ENCODE measurements at places on chromosomes 3 and 15. TPM values are rescaled to one million over a fixed set of nuclear protein-coding genes. Genes with fewer than 3 reads are reported as not detected.

- DNase-seq = no peak
Measured at GRCh38 chr3:14823910-14824629, 5.3 kb downstream of the FGD5 start.

GRCh38 chr3:40267937-40268724 is 41.4 kb upstream of the EIF1B start:
- no peak for DNase-seq

DNA sequence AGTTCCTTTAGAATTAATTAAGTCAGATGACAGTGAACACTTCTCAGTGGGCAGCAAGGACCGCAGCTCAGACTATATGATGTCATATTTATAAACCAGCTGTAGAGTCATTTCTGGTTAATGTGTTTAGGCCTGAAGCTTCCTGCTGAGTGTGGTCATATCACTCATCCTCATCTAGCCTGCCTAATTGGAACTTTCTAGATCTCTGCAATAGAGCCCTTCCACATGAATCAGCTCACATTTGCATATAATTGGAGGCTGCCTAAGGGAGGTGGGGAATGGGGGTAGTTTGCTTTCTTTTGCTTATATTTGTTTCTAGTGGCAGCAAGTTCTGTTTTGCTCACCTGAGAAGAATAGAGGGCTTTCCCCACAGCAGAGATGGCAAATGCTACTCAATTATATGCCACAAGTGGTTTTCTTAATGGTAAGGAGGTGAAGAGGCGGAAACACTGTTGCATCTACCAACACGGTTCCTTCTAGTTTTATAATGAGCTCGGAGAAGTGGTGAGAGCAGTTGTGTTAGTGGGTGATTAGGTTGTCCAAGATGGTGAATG is 148.1 kb downstream of the KLHL25 start:
- DNase-seq = no peak

DNA sequence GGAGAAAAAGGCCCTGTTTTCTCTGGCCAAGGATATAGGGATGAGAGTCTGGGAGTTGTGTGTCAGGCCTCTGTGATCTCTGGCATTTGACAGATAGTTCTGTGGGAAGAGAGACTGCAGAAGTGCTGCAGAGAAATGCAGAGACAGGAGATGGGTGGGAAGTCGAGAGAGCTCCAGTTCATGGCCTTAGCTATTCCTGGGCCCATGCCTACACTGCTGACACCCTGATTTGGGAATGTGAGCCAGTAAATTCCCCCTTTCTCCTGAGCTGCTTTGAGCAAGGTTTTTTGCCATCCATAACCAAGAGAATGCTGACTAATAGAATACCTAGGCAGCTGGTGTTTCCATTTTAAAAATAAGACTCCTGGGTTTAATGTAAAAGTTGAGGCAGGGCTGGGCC is 59.3 kb downstream of the EBLN2 start:
- DNase-seq = no peak

The ANKRD63 gene
- total RNA-seq = not detected

The ZMYND10 gene
- 2.3 TPM for total RNA-seq

- DNase-seq = no peak
Measured at GRCh38 chr3:39095778-39096177, 11.6 kb downstream of the GORASP1 start.

The IQCH gene
- 1.6 TPM for total RNA-seq

The CHRM5 gene
- not detected for total RNA-seq

- DNase-seq = no peak
Measured at GRCh38 chr15:48695088-48695826, 49.7 kb upstream of the FBN1 start.

The GOLGA8K gene
- 0.78 TPM for total RNA-seq
